SK-N-SH (cell line): ENCODE measurements at places on chromosomes 12 and 14. TPM values are rescaled to one million over a fixed set of nuclear protein-coding genes. Genes with fewer than 3 reads are reported as not detected.

- H3K4me1 ChIP-seq, result peaks cover 68% of the 10 kb centered on the region; the same call in 1 of the 2 replicates
- no peak overlapping the region for H3K27ac ChIP-seq
- no peak overlapping the region for H3K4me3 ChIP-seq
- DNase-seq, result no peak
- no peaks in the 10 kb centered on the region for H3K27me3 ChIP-seq
Measured at GRCh38 chr12:30973175-30973574, 46.6 kb downstream of the TSPAN11 start.

- peak overlapping the region; percentile 79 for H3K4me3 ChIP-seq
- no peak for DNase-seq
- H3K27ac ChIP-seq, result no peak overlapping the region
- peaks cover 14% of the 10 kb centered on the region for H3K36me3 ChIP-seq
Measured at GRCh38 chr12:27781680-27782079, 1.6 kb upstream of the MANSC4 start.

GRCh38 chr12:132619386-132620112, 973 bp downstream of the P2RX2 start:
- no peak overlapping the region for H3K27ac ChIP-seq
- DNase-seq, result peak; percentile 58
- H3K4me3 ChIP-seq, result no peak overlapping the region
- no peaks in the 10 kb centered on the region; the same call in 1 of the 2 replicates for H3K36me3 ChIP-seq
- peaks cover 36% of the 10 kb centered on the region for H3K27me3 ChIP-seq
- H3K4me1 ChIP-seq, result no peaks in the 10 kb centered on the region; the same call in 1 of the 2 replicates

GRCh38 chr14:93629643-93630042, 158.6 kb downstream of the PRIMA1 start:
- peaks cover 4% of the 10 kb centered on the region; the same call in 1 of the 2 replicates for H3K36me3 ChIP-seq
- no peaks in the 10 kb centered on the region for H3K4me1 ChIP-seq
- no peak overlapping the region for H3K27ac ChIP-seq
- no peaks in the 10 kb centered on the region for H3K27me3 ChIP-seq
- no peak for DNase-seq

DNA sequence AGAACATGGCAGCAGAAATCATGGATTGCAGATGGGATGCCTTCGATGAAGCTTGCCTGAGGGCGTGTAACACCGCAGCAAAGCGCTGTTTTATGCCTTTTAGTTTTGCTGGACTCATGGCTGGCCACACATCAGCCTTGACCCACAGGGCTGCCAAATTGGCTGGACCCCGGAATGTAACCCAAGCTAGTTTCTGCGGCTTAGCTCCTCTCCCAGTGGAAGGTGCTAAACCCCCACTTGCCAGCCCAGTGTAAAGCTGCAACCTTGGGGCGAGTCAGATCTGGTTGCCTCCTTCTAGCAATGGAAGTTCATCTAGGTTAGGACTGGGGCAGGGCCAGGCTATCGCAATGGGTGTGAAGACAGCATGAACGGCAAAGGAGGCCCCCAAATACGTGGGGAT, 38.3 kb downstream of the MEG3 start:
- H3K4me3 ChIP-seq, result no peak overlapping the region
- H3K36me3 ChIP-seq, result no peaks in the 10 kb centered on the region
- no peak overlapping the region for H3K27ac ChIP-seq
- no peak for DNase-seq
- no peaks in the 10 kb centered on the region; the same call in 1 of the 2 replicates for H3K4me1 ChIP-seq
- no peaks in the 10 kb centered on the region for H3K27me3 ChIP-seq

GRCh38 chr12:9040484-9041186, 51.3 kb downstream of the KLRG1 start:
- DNase-seq, result no peak
- H3K27me3 ChIP-seq, result no peaks in the 10 kb centered on the region
- no peak overlapping the region for H3K4me3 ChIP-seq
- no peak overlapping the region for H3K27ac ChIP-seq

GRCh38 chr14:92308716-92309115, 14.2 kb upstream of the SLC24A4 start:
- no peaks in the 10 kb centered on the region for H3K36me3 ChIP-seq
- peaks cover 55% of the 10 kb centered on the region for H3K27me3 ChIP-seq
- no peaks in the 10 kb centered on the region for H3K4me1 ChIP-seq
- H3K27ac ChIP-seq, result no peak overlapping the region

DNA sequence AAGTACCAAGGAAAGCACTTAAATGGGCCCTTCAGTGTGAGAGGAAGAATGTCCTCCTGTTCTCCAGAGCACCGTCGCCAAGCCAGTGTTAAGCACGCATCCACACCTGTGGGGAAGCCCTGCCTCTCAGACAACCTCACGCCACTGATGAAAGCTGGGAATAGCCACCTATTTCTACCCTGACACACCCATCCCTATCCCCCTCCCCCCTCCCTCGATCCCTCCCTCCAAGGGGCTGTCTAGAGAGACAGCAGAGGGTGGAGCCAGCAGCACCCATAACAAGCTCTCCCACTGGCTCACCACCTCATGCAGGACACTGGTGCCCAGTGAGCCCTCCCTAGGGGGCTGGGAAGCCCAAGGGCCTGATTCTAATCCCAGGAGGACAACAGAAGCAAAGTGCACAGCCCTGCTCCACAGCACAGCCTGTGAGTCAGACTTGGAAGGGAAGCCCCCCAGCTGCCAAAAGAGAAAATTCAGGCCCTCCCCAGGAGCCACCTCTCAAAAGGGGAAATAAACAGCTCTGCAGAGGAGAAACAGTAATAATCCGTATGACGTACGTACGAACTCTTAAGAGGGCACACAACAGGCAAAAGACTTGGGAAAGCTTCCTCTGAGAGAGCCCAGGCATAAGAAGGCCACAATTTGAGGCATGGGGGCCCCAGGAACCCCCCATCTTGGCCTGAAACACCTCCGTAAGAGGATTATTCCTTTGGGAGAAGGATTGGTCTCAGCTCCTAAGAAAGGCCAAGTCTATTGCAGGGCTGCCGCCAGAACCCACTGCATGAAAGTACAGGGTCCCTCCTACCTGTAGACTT, 7.8 kb downstream of the PITPNM2 start:
- H3K27me3 ChIP-seq, result no peaks in the 10 kb centered on the region
- H3K4me1 ChIP-seq, result no peaks in the 10 kb centered on the region; the same call in 1 of the 2 replicates
- no peak overlapping the region for H3K4me3 ChIP-seq
- no peaks in the 10 kb centered on the region for H3K36me3 ChIP-seq
- DNase-seq, result no peak

DNA sequence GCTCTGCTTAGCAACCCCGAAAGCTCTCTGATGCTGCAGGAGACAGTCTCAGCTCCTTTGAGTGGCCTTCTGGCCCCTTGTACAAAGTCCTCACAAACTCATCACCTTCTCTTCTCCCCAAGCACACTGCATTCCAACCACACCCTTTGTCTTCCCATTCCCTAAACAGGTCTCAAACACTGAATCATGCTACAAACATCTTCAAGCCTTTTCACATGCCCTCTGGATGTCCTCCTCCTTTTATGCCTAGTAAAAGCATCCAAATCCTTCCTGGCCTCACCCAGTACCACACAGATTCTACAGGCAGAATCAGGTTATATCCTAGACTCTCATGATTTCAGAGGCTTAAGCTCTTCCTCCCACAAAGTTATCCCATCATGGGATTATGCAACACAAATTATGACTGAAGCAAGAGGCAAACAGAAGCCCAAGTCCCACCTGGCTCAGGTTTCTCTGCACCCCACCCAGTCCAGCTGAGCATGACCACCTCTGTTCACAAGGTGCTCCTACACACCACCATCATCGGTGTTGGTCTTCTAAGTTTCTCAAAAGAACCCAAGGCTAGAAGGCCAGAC, 61.4 kb upstream of the PCED1B start:
- DNase-seq, result no peak
- H3K4me3 ChIP-seq, result peak overlapping the region; percentile 42; the same call in 1 of the 2 replicates

GRCh38 chr12:46177837-46178608, 90.8 kb downstream of the SLC38A1 start:
- no peak overlapping the region for H3K27ac ChIP-seq
- no peaks in the 10 kb centered on the region for H3K27me3 ChIP-seq
- H3K4me3 ChIP-seq, result no peak overlapping the region
- DNase-seq, result no peak
- no peaks in the 10 kb centered on the region for H3K4me1 ChIP-seq

COCH gene
- 9.3 and 9.9 TPM in 2 replicates for polyA plus RNA-seq

LUM gene
- 30.6 and 50.2 TPM in 2 replicates for polyA plus RNA-seq

GLIPR1L1 gene
- polyA plus RNA-seq, result not detected in 2 replicates
